ENCODE measurements at places on chromosomes 2 and 18.

DNA sequence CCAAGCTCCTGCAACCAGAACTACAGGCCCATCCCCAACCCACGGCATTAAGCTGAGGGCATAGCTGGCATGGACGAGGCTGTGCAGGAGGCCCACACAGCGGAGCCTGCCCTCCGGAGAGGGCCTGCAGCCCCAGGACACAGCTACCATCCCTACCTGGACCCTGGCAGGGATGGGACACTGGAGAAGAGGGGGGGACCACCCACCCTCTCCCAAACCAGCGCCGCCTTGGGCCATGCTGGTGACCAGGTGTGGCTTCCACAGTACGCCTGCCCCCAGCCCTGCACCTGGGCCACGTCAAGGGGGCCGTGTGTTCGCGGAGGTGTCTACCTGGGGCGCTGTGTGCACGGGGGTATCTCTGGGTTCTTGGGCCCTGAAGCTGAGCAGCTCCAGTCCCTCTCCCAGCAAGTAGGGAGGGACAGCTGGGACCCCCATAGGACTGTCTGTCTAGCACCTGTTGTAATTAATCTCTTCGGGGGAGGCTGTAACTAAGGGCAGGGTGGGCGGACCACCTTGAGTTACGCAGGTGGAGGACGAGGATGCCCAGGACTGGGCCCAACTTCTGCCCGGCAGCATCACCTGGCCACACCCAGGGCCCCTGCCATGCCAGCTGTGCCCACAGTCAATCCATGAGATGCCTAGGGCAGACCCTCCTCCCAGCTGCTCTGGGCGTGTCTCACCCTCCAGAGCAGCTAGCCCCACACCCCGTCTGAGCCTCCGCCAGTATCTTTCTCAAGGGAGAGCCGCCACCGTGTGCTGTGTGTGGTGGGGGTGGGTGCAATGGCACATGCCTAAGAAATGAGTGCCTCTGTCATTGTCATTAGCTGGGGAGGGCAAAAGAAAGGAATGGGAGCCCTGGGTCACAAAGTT lies 18.3 kb downstream of the HS6ST1 start:
- H3K27me3 ChIP-seq = peaks cover 2% of the 10 kb centered on the region
- no peak overlapping the region for H3K4me3 ChIP-seq
- H3K27ac ChIP-seq = no peak overlapping the region

DNA sequence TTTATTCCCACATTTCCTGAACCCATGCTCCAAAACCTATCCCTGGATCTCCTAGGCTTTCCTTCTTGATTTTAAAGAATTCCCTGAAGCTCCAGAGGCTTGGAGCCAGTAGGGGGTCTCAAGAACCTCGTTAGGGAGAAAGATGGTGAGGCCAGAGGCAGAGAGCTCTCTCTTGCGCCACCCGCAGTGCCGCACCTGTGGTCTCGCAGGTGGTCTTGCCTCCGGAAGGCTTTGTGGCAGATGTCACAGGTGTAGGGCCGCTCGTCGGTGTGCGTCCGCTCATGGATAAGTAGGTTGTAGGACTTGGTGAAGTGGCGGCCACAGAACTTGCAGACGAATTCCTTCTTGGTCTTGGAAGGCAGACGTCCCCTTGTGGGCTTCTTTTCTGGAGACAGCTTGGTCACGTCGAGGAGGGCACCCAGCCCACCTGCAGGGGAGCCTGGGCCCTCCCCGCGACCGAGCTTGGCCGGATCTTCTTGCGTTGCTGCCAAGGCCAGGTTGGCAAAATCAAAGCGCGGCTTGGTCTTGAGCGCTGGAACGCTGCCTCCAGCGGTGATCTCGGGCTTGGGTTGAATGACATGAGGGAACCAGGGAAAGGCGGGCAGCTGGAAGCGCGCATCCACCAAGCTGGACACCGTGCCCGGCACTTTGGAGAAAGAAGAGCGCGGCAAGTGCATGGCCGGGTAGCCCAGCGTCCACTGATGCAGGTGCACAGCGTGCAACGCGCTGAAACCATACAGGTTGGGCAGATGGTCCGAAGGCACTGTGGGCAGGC lies 5.3 kb downstream of the OSR1 start:
- DNase-seq = no peak
- peak overlapping the region; percentile 93 for H3K4me3 ChIP-seq
- H3K27me3 ChIP-seq = peaks cover 78% of the 10 kb centered on the region
- H3K27ac ChIP-seq = no peak overlapping the region

DNA sequence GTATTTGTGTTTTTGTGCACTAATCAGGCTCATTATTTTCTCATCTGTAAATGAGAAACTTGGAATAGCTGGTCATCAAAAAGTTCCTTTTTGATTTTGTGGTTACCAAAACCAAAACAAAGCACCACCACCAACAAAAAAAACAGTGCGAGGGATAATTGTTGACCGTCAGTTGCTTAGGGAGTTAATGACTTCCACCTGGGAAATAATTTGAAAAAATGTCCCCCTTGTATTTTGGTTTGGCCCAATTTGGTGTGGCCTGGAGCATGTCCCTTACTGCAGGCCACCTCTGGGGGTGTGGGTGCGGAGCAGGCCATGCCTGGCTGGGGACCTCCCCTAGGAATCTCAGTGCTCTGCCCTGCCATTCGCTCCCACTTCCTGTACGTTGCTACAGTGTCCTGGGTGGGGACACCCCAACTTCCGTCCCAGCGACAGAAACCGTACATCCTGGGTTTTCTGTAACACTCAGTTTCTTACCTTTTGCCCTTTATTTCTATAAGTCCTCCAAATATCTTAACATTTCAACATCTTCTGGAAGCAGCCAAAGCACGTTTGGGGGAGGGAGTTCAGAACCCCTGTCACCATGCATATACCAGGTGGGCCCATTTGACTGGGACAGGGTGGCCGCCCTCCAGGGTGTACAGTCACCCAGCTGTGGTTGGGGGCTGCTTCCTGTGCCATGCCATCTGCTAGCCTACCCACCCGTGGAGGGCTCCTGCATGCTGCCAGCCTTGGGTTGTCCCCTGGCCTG lies 31.3 kb downstream of the NCK2 start:
- H3K4me1 ChIP-seq = peaks cover 81% of the 10 kb centered on the region
- H3K27me3 ChIP-seq = peaks cover 3% of the 10 kb centered on the region
- no peak overlapping the region for H3K27ac ChIP-seq
- peaks cover 9% of the 10 kb centered on the region for H3K36me3 ChIP-seq

DNA sequence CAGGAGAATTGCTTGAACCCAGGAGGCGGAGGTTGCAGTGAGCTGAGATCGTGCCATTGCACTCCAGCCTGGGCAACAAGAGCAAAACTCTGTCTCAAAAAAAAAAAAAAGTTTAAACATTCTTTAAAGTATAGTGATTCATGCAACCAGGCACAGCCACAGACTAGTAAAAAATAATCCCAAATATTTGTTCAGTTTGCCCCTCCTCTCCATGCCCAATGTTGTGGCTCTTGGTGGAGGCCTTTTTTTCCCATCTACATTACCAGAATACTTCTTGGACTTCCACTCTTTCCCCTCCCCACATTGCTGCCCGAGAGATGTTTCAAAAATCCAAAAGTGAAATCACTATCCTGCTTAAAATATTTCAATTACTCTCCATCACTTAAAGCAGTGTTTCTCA lies 5.1 kb upstream of the MALT1 start:
- peaks cover 18% of the 10 kb centered on the region for H3K4me1 ChIP-seq
- H3K36me3 ChIP-seq = no peaks in the 10 kb centered on the region
- peaks cover 13% of the 10 kb centered on the region for H3K27me3 ChIP-seq
- DNase-seq = no peak

GRCh38 chr2:178108176-178108575 lies 4.1 kb upstream of the RBM45 start:
- no peaks in the 10 kb centered on the region for H3K36me3 ChIP-seq
- peaks cover 9% of the 10 kb centered on the region for H3K27me3 ChIP-seq
- H3K4me3 ChIP-seq = no peak overlapping the region
- peaks cover 8% of the 10 kb centered on the region for H3K4me1 ChIP-seq
- no peak for DNase-seq
- H3K27ac ChIP-seq = no peak overlapping the region

- H3K27me3 ChIP-seq = peaks cover 3% of the 10 kb centered on the region
- H3K27ac ChIP-seq = peak overlapping the region; percentile 84
- peaks cover 6% of the 10 kb centered on the region for H3K4me1 ChIP-seq
- no peak for DNase-seq
- H3K4me3 ChIP-seq = no peak overlapping the region
- H3K36me3 ChIP-seq = peaks cover 1% of the 10 kb centered on the region
Observed at GRCh38 chr2:8722986-8723385, 41.1 kb downstream of the ID2 start.

DNA sequence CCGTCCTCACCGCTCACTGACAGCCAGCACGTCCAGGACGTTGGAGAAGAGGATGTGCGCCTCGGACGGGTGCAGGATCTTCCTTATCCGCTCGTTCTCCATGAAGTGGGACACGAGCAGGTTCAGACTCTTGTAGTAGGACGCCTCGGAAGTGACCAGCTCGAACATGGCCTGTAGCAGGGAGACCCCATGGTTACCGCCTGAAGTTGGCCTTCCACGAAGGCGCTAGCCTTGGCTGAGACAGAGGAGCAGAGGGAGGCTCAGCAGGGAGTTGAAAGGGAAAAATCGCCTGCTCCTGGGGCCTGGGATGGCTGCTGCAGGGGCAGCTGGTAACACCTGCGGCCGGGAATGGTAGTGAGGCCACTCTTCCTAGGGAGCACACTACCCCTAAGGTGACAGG lies 24.7 kb downstream of the SNORC start:
- no peak overlapping the region for H3K4me3 ChIP-seq
- peaks cover 9% of the 10 kb centered on the region for H3K27me3 ChIP-seq
- no peak for DNase-seq
- no peak overlapping the region for H3K27ac ChIP-seq

DNA sequence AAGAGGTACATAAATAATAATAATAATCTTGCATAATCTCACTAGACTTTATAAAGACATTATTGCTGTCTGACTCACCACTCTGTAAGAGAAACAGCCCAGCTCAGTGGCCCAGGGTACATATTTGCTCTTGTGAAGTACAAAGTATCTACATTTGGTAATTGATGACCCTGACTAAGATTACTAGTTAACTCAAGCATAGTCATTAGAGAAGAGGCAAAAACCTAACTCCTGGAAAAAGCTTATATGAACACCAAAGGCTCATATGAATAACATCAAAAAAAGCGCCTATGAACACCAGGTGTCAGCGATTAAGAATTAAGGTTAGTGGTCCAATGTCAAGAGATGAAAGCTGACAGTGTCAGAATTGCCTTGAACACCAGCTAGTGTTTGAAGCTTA lies 38.4 kb downstream of the RAD51AP2 start:
- no peak overlapping the region for H3K27ac ChIP-seq
- H3K4me1 ChIP-seq = no peaks in the 10 kb centered on the region
- H3K27me3 ChIP-seq = peaks cover 5% of the 10 kb centered on the region
- DNase-seq = no peak

DNA sequence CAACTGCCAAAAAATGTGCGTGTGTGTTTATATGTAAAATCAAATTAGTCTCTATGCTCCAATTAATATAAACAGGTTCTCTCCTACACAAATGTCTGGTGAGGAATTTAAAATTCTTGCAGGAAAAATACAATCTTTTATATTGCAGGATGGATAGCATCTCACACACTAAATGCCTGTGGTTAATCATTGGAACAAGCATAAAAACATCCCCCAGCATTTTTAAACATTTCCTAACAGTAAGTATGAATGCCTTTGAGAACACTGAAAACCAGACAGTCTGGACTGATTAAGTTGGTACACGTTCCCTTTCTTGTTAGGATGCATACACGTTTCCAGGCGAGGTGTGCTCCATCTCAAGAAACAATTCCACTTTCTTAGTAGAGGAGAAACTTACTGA lies 29.9 kb upstream of the PDE1A start:
- no peak overlapping the region for H3K27ac ChIP-seq
- no peaks in the 10 kb centered on the region for H3K36me3 ChIP-seq
- DNase-seq = no peak
- peaks cover 4% of the 10 kb centered on the region for H3K27me3 ChIP-seq
- H3K4me1 ChIP-seq = no peaks in the 10 kb centered on the region

GRCh38 chr2:129768485-129769184 lies 210.8 kb upstream of the RAB6C start:
- H3K4me3 ChIP-seq = no peak overlapping the region
- peak overlapping the region; percentile 61 for H3K27ac ChIP-seq
- peaks cover 14% of the 10 kb centered on the region for H3K4me1 ChIP-seq
- H3K27me3 ChIP-seq = peaks cover 9% of the 10 kb centered on the region

DNA sequence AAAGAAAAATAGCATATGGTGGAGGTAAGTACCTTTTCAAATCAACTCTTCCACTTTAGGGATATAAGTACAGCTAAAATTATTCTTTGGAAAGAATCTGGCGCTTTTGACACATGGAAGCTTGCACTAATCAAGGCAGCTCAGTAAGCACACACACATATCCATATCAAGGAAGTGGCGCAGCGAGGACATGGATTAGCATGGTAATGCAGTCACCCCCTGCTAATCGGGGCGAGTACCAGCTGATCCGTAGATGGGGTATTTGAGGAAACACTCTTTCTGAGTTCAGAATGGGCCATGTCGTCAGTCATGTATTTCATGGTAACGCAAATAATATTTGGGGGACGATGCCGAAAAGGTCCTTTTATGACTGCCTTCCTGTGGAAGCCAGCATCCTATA lies 245.3 kb downstream of the GBX2 start:
- H3K36me3 ChIP-seq = peaks cover 44% of the 10 kb centered on the region
- peaks cover 13% of the 10 kb centered on the region for H3K4me1 ChIP-seq
- no peak overlapping the region for H3K4me3 ChIP-seq
- DNase-seq = no peak
- no peaks in the 10 kb centered on the region for H3K27me3 ChIP-seq

DNA sequence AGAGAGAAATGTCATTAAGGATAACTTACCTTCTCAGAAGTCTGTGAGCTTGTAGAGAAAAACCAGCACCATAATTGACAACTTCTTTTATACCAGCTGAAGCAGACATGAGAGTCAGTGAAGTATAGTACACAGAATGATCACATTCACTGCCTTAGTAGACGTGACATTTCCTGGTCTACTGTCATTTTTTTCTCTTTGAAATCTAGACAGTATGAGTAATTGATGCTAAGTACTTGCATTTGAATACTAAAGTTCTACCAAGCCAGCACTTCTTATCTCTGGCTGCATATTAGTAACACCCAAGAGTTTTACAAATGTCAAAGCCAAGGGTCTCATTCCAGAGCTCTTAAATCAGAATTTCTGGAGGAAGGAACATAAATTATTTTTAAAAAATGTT lies 25.4 kb upstream of the ACADL start:
- no peak overlapping the region for H3K27ac ChIP-seq
- no peaks in the 10 kb centered on the region for H3K36me3 ChIP-seq
- DNase-seq = no peak
- peaks cover 2% of the 10 kb centered on the region for H3K27me3 ChIP-seq
- no peaks in the 10 kb centered on the region for H3K4me1 ChIP-seq
- no peak overlapping the region for H3K4me3 ChIP-seq

GRCh38 chr2:97646977-97647376 lies 1.1 kb downstream of the COX5B start:
- no peak for DNase-seq
- H3K27ac ChIP-seq = peak overlapping the region; percentile 78
- peak overlapping the region; percentile 95 for H3K4me3 ChIP-seq
- peaks cover 39% of the 10 kb centered on the region for H3K36me3 ChIP-seq

DNA sequence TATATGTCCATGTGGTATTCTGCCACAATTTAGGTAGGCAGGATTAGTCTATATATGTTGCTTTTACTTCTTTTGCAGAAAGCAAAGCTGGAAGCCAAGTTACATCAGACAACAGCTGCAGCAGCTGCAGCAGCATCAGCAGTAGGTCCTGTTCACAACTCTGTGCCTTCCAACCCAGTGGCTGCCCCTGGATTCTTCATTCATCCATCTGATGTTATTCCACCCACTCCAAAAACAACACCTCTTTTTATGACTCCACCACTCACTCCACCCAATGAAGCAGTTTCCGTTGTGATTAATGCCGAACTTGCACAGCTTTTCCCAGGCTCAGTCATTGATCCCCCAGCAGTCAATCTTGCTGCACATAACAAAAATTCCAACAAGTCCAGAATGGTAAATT lies 107.6 kb downstream of the BIRC6 start:
- no peaks in the 10 kb centered on the region for H3K27me3 ChIP-seq
- DNase-seq = no peak
- peaks cover 4% of the 10 kb centered on the region for H3K4me1 ChIP-seq
